ENCODE measurements at places on chromosomes 13 and 19.

GRCh38 chr13:27151798-27152599, 19.6 kb downstream of the USP12 start:
- no peak overlapping the region for H3K4me3 ChIP-seq
- H3K4me1 ChIP-seq, result no peaks in the 10 kb centered on the region
- no peak overlapping the region for H3K27ac ChIP-seq
- H3K27me3 ChIP-seq, result no peaks in the 10 kb centered on the region

DNA sequence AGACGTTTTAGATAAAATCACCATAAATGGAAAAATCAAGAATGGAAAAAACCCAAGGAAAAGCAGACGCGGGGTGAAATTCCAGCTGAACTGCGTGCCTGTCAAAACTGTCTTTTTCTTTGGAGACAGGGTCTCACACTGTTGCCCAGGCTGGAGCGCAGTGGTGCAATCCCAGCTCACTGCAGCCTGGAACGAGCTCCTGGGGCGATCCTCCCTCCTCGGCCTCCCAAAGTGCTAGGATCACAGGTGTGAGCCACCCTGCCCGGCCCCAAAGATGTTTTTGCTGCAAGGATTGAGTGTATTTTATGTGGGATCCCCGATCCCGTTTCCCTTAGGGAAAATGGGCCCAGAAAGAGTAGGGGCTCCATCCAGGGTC, 875 bp upstream of the PEAK3 start:
- H3K27me3 ChIP-seq, result no peaks in the 10 kb centered on the region
- H3K36me3 ChIP-seq, result no peaks in the 10 kb centered on the region
- DNase-seq, result no peak
- no peak overlapping the region for H3K4me3 ChIP-seq

- peaks cover 68% of the 10 kb centered on the region for H3K4me1 ChIP-seq
- peak; percentile 67 for DNase-seq
- no peak overlapping the region for H3K4me3 ChIP-seq
- no peaks in the 10 kb centered on the region for H3K27me3 ChIP-seq
- H3K27ac ChIP-seq, result peak overlapping the region; percentile 99
Measured at GRCh38 chr19:1244693-1245451, 3.3 kb downstream of the ATP5F1D start.

GRCh38 chr13:108595436-108596274, 33.8 kb upstream of the MYO16 start:
- no peak overlapping the region for H3K4me3 ChIP-seq
- H3K27me3 ChIP-seq, result no peaks in the 10 kb centered on the region
- H3K36me3 ChIP-seq, result no peaks in the 10 kb centered on the region

GRCh38 chr19:771332-771785, 20.4 kb downstream of the MISP start:
- no peak for DNase-seq
- H3K36me3 ChIP-seq, result no peaks in the 10 kb centered on the region
- no peaks in the 10 kb centered on the region for H3K27me3 ChIP-seq
- no peaks in the 10 kb centered on the region for H3K4me1 ChIP-seq

DNA sequence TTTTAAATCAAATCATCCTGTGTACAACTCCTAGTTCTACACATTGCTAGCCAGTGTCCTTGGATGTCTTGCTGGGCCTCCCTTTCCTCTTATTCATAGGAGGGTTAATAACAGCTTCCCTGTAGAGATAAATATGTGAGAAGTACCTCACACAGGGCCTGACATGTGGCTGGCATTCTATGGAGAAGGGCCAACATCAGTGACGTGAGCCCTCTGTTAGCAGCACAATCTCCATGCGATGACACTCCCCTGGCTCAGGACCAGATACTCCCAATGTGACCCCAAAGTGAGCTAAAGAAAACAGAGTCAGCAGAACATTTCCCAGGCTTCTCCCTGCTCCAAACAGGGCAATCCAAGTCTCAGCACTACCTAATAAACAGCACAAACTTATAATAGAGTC, 818.4 kb downstream of the DIAPH3 start:
- no peak overlapping the region for H3K4me3 ChIP-seq
- H3K27me3 ChIP-seq, result no peaks in the 10 kb centered on the region
- H3K36me3 ChIP-seq, result no peaks in the 10 kb centered on the region
- no peaks in the 10 kb centered on the region for H3K4me1 ChIP-seq
- H3K27ac ChIP-seq, result no peak overlapping the region

DNA sequence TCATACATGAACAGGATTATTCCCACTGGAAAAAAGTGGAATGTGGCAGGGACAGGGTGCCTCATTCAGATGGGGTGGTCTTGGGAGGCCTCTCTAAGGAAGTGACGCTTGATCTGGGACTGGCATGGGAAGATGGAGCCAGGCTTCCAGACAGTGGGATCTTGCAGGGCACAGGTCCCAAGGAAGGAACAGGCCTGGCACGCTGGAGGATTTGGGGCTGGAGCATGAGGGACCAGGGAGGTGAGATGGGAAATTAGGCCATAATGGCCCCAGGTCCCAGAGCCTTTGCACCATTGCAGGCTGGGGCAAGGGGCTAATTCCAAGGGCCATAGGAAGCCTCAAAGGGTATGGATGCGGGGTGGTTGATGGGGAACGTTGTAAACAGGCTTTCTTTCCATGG, 9.2 kb downstream of the ZNF536 start:
- no peak overlapping the region for H3K27ac ChIP-seq
- H3K4me1 ChIP-seq, result no peaks in the 10 kb centered on the region
- DNase-seq, result no peak
- no peak overlapping the region for H3K4me3 ChIP-seq

DNA sequence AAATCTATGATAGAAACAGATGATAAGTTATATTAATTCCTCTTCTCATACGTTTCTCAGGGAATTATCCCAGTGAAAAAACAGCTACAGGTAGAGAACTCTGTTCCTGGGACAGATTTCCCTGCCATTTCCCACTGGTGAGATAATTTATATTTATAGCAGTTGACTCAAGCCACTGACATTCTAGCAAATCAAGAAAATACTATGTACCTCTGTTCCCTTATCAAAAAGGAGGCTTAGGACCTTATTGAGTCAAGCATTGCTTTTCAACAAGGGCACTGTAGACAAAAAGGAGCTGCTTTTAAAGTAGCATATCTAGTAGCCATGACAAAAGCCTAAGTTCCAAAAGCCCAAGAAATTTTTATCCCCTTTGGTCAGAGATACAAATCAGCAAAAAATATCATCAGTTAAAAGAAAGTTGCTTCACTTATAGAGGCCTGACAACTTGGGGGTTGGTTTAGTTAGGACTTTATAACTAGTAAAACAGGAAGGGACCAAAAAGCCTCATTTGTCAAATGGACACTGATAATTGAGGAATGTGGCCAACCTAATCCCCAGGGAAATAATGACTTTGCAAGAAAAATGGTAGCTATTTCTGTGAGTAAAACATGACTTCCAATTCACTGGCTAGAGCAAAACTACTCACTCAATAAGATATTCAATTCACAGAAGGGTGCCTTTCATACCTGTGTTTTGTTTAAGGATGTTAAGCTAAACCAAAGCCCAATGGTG, 652.5 kb downstream of the SLITRK1 start:
- no peak for DNase-seq
- no peak overlapping the region for H3K4me3 ChIP-seq
- no peaks in the 10 kb centered on the region for H3K36me3 ChIP-seq
- no peaks in the 10 kb centered on the region for H3K4me1 ChIP-seq
- no peak overlapping the region for H3K27ac ChIP-seq
- H3K27me3 ChIP-seq, result no peaks in the 10 kb centered on the region

GRCh38 chr19:2468596-2468995, 7.3 kb upstream of the GADD45B start:
- no peak for DNase-seq
- H3K36me3 ChIP-seq, result no peaks in the 10 kb centered on the region
- no peak overlapping the region for H3K4me3 ChIP-seq
- H3K27ac ChIP-seq, result no peak overlapping the region

DNA sequence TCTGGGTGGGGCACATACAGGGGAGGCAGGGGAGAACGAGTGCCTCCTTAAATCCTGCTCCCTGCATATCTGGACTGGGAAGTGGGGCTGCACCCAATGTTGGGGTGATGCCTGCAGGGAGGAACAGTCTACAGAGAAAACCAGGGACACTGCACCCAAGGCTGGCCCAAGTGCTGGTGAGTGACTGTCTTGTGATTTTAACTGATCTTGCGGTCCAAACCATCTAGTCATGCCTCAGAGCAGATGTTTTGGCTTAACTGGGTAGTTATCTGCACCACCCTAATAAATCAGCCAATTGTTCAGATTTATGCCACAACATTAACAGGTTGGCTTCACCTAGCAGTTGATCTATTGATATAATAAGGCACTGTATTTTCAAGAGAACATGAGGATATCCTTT, 219.2 kb upstream of the IRS2 start:
- no peak for DNase-seq
- H3K36me3 ChIP-seq, result no peaks in the 10 kb centered on the region
- no peak overlapping the region for H3K4me3 ChIP-seq
- H3K27ac ChIP-seq, result no peak overlapping the region

DNA sequence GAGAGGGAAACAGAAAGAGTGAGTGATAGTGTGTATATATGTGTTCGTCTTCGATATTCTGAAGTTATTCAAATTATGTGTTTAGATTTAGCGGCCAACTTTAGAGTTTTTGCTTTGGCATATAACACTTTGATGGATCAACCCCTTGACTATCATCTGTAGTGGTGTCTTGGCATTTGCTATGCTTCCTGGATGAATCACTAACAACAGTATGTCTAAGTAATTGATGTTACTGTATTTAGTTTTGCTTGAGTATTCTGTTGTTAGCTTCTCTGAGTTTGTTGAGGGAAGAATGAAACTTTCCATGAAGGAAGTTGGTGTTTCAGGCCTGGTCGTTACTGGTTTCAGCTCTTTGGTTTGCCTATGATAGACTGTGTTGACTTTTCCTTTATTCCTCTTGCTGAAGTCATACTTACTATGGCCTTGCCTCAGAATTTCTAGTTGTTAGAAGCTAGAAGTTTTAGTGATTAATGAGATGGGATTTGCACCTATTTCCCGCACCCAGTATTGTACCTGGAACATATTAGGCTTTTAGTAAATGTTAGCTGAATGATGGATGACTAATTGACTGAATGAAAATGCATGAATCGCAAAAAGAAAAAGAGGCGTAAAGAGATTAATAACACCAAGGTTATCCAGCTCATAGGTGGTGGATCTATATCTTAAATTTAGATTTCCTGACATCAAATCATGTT, 20.7 kb downstream of the NDFIP2 start:
- H3K27me3 ChIP-seq, result no peaks in the 10 kb centered on the region
- no peak for DNase-seq
- H3K27ac ChIP-seq, result no peak overlapping the region
- no peak overlapping the region for H3K4me3 ChIP-seq

DNA sequence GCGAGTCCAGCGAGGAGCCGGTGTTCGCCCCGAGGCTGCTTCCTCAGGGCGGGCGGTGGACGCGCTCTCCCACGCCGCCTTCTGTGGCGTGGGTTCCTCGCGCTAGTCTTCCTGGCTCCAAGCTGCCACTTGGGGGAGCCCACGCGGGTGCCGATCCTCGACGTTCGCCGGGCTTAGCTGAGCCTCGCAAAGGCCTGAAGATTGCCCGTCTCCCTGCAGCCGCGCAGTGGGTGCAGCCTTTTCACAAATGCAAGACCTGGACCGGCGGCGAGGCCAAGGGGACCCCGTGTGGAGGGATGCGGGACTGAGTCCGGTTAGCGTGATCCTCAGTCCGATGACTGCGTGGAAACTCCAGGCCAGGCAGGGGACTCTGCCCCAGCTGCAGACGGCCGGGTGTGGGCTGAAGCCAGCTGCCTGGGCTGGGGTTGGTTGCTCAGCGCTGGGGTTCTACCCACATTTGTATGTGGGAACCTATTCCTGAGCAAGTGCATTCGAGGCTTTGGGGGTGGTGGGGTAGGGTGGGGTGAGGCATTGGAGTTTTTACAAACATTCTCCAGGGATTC, 16.6 kb upstream of the LRP3 start:
- H3K27me3 ChIP-seq, result no peaks in the 10 kb centered on the region
- peaks cover 7% of the 10 kb centered on the region for H3K4me1 ChIP-seq
- H3K27ac ChIP-seq, result peak overlapping the region; percentile 78
- DNase-seq, result peak; percentile 75

- peak overlapping the region; percentile 52 for H3K4me3 ChIP-seq
- no peaks in the 10 kb centered on the region for H3K36me3 ChIP-seq
- peak overlapping the region; percentile 65 for H3K27ac ChIP-seq
- peaks cover 21% of the 10 kb centered on the region for H3K4me1 ChIP-seq
Measured at GRCh38 chr13:109869312-109870237, 83.2 kb upstream of the IRS2 start.

DNA sequence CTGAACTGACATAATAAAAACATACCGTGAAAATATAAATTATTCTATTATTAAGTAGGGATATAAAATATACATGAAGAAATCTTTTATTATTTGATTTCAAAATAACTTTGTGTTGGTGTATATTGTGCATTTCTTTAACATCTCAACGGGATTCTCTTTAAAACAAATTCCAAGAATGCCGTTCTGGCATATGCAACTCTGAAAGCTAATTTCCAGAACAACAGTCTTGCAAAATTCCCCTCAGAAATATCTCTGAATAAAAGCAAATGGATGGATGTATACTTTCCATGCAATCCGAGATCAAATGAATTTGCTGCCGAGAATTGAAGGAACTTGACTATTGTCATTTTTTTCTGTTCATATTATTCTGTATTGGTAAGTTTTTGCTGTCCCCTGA, 1579.8 kb downstream of the PCDH9 start:
- H3K27ac ChIP-seq, result no peak overlapping the region
- no peaks in the 10 kb centered on the region for H3K27me3 ChIP-seq
- no peaks in the 10 kb centered on the region for H3K4me1 ChIP-seq
- no peak overlapping the region for H3K4me3 ChIP-seq

DNA sequence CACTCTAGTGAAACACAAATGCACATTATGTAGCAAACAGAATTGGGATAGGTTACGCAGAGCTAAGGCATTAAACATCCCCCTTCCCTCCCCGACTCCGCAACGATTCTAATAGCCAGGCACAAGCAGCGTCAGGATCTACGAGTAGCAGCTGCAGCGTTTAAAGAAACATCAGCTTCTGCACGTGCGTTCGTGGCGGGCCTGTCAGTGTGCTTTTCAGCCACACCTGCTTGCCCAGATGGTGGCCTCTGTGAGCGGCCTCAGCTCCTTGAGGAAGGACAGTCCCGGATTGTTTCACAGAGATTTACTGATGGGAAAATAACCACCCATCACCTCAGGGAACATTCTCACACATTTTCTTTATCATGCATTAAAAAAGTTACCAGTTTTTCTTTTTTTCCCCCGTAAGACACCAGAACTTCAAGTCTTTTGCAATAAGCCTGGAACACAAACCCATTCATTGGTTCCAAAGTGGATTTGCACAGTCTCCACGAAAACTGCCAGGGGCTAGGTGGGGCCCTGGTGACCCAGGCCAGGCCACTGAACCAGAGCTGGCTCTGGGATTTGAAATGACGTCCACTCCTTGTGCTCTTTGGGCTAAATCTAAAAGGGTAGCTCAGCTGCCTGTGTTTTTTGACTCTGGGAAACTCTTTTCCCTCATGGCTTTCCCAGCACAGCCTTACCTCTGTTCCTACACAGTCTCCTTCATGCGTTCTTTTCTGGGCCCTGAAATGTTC, 325.5 kb downstream of the KCNRG start:
- peak overlapping the region; percentile 25 for H3K27ac ChIP-seq
- no peak overlapping the region for H3K4me3 ChIP-seq
- peak; percentile 32 for DNase-seq
- H3K4me1 ChIP-seq, result peaks cover 4% of the 10 kb centered on the region
- no peaks in the 10 kb centered on the region for H3K36me3 ChIP-seq

Measured in testis (tissue), 5 donors.